Activated T-cell treated with anti-CD3 and anti-CD28 coated beads for 48 hours (primary cell): ENCODE measurements at places on chromosomes 12 and 14.

DNA sequence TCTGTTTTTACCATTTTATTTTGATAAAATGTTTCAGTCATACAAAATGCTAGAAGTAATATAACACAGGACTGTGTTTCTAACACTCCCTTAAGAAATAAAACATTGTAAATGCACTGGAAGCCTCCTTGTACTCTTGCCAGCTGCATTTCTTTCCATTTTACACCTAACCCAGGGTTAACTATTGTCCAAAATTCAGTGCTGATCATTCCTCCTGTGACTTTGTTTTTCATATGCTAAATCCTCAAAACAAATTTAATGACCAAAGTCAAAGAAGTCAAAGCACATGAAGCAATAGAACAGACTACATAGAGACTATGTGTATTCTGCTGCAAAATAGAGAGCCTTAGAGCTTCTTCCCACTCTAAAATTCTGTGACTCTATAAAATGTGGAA lies 420.3 kb upstream of the PRICKLE1 start:
- DNase-seq: no peak

DNA sequence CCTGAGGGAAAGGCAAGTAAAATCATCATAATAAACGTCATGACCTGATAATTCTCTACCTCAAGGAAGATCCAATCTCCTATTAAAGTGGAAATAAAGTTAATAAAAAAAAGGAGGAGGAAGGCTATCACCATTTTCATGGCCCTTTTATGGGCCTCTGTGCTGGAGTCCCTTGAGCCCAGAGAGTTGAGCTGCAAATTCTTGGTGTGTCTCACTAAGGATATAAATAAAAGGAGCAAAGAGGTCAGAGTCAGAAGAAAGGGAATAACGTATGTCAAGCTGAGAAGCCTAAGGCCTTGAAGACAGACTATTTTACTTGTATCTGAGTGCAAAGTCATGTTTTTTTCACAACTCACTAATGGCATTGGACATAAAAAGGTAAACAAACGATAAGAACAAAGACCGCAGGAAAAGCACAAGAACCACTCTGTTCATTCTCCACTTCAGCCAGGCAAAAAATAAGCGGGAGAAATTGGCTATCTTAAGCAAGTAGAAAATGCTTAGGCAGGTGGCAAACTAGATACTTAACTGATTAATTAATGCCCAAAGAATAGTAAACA lies 12.0 kb upstream of the SMIM10L1 start:
- DNase-seq: no peak

- DNase-seq: no peak
These were observed 112.7 kb downstream of the PLXNC1 start for GRCh38 chr12:94261119-94261518.

GRCh38 chr14:73761618-73762355 lies 47.6 kb upstream of the PNMA1 start:
- DNase-seq: no peak

GRCh38 chr14:56555921-56556570 lies 23.6 kb upstream of the TMEM260 start:
- DNase-seq: no peak

DNA sequence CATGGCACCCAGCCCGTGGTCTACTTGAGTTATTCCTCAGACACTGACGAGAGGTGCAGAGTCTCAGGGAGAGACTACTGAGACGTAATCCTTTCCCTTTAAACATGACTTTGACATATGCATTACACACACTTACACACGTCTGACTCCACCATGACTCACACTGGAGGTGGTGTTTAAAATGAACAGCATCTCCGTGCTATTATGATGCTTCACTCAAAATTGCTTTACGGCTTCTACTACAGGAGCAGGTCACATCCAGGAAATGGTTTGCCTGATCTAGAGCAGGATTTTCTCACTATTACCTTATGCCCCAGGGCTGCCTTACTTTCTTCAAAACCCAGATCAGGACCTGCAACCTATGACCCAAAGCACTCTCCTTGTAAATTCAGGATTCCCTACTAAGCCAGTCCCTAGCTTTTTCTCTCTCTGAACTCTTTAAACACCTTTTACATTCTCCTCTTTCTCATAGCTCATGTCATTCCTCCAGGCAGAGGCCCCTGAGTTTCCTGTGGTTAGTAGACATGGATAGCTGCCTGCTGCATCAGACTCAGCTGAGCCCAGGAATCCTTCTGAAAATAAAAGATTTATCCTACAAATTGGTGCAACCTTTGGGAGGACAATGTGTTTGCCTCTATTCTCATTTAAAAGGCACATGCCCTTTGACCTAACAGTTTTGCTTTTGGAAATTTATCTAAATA lies 31.2 kb downstream of the TMCC3 start:
- DNase-seq: peak; percentile 28

DNA sequence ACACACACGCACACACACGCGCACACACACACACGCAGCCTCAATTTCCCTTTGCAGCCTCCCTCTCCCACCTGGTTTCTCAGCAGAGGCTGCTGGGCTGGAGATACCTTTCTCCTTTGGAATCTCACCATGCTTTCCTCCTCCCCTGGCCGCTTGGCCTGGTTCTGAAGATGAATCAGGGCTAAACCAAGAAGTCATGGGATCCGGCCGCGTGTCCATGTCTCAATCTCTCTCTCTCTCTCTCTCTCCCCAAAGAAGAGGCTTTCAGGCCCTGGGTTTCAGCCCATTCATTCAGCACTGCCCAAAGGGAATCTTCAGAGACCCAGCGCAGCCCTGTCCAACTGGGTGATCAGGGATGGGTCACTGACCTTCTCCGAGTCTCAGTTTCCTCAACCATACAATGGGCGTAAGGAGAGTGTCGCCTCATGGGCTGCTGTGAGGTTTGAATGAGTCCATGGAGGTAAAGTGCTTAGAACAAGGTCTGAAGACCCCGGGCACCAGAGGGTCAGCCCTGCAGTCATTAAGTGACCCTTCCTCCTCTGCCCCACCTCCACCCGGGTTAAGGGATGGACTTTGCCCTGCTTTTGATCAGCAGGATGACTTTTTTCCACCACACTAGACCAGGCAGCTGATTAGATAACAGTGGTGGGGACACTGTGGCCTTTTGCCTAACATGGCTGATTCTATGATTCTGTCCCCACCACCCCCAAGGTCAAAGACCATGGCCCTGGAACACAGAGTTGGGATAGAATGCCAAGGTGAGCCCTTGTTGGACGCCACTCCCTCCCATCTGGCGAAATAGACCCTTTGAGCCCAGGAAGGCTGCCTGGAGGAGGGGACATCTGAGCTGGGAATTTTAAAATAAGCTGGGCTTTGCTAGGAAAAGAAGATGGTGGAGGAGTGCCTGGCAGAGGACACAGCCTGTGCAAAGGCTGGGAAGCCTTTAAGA lies 42.1 kb downstream of the SCARB1 start:
- no peak for DNase-seq

- DNase-seq: no peak
These were observed 76.8 kb downstream of the COX16 start for GRCh38 chr14:70282666-70283065.

DNA sequence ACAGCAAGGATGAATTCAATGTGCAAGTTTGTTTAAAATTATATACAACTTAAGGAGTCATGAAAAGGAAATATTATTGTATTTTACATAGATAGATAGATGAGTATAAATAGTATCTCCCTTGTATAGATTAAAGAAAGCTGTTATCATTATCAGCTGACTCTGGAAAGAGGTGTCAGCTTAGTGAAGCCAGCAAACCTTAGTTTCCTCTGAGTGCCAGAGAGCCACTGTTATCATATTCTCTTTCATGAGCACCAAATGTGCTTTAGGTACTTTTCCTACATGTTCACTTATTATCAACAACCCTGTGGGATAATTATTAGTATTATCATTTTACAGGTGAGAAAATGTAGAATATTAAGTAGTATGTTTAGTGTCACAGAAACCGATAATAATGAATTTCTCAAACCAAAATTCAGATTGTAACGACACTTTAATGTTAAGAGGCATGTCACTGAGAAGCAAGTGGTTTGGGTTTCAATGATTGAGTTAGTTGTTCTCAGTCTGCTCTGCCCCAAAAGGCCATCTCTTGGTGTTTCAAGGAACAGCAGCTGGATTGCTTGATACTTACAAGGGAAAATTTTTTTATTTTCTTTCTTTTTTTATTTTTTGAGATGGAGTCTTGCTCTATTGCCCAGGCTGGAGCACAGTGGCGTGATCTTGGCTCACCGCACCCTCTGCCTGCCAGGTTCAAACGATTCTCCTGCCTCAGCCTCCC lies 53.7 kb downstream of the PLEKHA5 start:
- no peak for DNase-seq

- no peak for DNase-seq
These were observed 6.1 kb upstream of the LRP1-AS start for GRCh38 chr12:57153415-57153997.

GRCh38 chr12:12776261-12776660 lies 9.2 kb upstream of the APOLD1 start:
- DNase-seq: no peak

DNA sequence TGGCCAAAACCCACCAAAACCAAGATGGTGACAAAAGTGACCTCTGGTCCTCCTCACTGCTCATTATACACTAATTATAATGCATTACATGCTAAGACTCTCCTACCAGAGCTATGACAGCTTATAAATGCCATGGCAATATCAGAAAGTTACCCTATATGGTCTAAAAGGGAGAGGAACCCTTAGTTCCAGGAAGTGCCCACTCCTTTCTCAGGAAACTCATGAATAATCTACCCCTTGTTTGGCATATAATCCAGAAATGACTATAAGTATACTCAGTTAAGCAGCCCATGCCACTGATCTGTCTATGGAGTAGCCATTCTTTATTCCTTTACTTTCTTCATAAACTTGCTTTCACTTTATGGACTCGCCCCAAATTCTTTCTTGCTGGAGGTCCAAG lies 43.0 kb upstream of the FUT8 start:
- DNase-seq: no peak

- DNase-seq: no peak
These were observed 58.9 kb downstream of the USP15 start for GRCh38 chr12:62319058-62319457.

- DNase-seq: peak; percentile 18
These were observed 5.0 kb upstream of the MIA2 start for GRCh38 chr14:39228509-39229221.

- DNase-seq: no peak
These were observed 6.6 kb downstream of the GPR84 start for GRCh38 chr12:54357506-54358190.

- no peak for DNase-seq
These were observed 7.4 kb downstream of the COX14 start for GRCh38 chr12:50119387-50119786.

GRCh38 chr14:68759017-68759560 lies 33.8 kb downstream of the ZFP36L1 start:
- no peak for DNase-seq

DNA sequence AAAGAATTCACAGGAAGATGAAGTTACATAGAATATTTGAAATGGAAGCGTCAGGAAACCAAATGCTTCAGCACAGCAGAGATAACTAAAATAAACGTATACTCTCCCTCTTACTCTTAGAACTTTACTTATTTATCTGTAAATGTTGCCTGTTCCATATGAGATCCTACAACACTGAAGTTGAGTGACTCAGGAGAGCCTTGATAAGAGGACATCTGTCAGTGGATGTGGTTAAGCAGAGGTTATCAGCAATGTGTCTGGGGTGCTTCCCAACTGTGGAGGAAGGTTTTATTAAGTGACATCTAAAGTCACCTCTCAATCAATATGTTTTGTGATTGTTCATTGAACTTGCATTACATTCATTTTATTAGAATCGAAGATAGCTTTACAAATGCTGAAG lies 81.9 kb downstream of the NEDD1 start:
- DNase-seq: no peak

DNA sequence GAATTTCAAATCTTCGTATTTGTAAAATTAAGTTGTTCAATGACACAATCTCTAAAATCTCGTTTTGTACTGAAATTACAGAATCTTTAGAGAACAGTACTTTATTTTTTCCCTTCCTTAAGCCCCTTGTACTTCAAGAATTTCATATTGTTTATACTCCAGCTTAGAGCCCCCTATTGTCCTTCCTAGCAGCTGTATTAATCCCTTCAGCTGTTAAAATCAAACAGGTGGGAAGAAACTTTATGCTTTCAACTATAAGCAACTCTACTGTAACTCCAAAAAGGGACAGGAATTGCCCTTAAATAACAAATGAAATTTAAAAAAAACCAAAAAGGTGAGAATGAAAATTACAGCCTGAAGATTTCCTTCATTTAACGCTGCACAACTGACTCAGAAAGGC lies 1.7 kb downstream of the NACA start:
- no peak for DNase-seq

- no peak for DNase-seq
These were observed 379.8 kb downstream of the NAV3 start for GRCh38 chr12:78210506-78210860.

DNA sequence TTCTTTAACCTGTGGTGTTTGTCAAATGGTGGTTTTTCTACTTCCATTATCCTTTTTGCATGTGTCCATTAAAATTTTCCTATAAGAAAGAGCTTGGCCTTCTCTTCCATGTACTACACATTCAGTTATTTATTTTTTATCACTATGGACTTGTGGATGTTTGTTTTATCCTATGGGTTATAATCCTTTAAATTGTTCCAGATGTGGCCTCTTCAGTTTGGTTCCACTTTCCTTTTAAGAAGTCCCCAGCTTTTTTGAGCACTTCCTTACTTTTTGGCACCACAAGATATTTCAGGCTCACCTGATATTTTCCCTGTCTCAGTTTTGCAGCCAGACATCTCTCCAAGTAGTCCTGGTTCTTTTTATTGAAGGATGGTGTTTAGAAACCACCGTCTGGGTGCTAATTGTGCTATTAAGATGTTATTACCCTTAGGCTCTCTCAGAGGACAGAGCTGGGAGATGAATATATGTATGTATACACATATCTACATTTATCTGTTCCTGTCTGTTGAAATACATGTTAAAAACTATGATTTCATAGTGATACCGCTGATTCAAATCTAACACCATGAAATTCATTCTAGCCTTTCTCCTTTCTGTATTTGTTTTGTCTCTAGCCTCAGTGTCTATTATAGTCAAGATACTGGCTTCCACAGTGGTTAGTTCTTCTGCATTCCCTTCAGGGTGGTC lies 408.5 kb upstream of the RGS6 start:
- no peak for DNase-seq

- DNase-seq: no peak
These were observed 22.6 kb upstream of the SLC10A1 start for GRCh38 chr14:69819607-69820006.

DNA sequence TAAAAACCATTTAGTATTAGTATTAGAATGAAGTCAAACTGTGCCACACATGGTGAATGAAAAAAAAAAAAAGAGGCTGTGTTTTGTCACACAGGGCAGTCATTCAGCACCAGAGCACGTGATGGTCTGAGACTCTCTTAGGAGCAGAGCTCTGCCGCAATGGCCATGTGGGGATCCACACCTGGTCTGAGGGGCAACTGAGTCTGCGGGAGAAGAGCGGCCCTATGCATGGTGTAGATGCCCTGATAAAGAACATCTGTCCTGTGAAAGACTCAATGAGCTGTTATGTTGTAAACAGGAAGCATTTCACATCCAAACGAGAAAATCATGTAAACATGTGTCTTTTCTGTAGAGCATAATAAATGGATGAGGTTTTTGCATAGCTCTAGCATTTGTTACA lies 12.2 kb upstream of the BDKRB1 start:
- DNase-seq: no peak

GRCh38 chr12:8034802-8035201 lies 2.3 kb downstream of the FOXJ2 start:
- no peak for DNase-seq
